Large intestine (tissue), 12 donors: ENCODE measurements at places on chromosomes 1 and 21. TPM values are rescaled to one million over a fixed set of nuclear protein-coding genes. Genes with fewer than 3 reads are reported as not detected.
A peak's percentile ranks its signal among the peaks of the same experiment; 100 is the strongest.

DNA sequence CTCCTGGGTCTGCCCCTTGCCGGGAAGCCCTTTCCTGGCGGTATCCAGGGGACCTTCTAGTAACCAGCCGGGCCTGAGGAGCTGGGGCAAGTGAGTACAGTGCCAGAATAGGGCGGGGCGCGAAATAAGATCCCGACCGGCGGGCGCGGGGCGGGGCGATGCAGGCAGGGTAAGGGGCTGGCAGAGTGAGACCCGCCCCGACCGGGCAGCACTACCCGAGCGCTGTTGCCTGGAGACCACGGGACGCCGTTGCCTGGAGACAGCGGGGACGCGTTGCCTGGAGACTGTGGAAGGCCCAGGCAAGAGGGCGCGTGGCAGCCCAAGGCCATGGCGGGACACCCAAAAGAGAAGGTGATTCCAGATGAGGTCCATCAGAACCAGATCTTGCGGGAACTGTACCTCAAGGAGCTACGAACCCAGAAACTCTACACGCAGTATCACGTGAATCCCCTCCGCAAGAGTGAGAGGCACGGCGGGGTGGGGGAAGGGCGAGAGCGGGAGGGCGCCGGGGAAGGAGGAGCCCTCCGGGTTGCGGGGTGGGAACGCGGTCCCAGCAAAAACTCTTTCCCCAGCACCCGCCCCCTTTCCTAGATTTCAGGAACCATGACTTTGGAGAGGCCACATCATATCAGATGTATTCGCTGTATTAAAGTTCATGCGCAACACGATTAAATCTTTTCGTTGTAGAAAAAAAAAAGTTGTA is 24.3 kb downstream of the EBNA1BP2 start:
- DNase-seq, result peak; percentile 58

DNA sequence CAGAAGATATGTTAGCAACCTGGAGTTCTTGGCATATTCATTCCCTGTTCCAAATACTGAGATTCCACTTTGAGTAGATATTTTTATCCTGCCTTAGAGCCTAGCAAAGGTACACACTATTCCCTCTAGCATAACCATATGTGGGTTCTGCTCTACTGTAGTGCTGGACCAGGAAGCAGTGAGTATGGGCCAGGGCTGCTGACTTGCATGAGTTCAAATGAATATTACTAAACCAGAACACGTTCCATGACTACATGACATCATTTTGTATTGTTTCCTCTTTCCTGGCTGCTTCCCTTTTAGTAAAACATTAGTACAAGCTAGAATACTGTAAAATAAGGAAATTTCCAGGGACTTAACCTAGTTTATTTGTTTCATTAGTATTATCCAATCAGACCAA is 41.1 kb downstream of the TNFSF18 start:
- no peak for DNase-seq

GRCh38 chr21:41901099-41901498 is 22.0 kb upstream of the PRDM15 start:
- no peak for DNase-seq

GRCh38 chr21:37475186-37475868 is 108.8 kb downstream of the DYRK1A start:
- no peak for DNase-seq

- no peak for DNase-seq
These were observed 738.1 kb downstream of the ADGRL2 start for GRCh38 chr1:82538876-82539275.

DNA sequence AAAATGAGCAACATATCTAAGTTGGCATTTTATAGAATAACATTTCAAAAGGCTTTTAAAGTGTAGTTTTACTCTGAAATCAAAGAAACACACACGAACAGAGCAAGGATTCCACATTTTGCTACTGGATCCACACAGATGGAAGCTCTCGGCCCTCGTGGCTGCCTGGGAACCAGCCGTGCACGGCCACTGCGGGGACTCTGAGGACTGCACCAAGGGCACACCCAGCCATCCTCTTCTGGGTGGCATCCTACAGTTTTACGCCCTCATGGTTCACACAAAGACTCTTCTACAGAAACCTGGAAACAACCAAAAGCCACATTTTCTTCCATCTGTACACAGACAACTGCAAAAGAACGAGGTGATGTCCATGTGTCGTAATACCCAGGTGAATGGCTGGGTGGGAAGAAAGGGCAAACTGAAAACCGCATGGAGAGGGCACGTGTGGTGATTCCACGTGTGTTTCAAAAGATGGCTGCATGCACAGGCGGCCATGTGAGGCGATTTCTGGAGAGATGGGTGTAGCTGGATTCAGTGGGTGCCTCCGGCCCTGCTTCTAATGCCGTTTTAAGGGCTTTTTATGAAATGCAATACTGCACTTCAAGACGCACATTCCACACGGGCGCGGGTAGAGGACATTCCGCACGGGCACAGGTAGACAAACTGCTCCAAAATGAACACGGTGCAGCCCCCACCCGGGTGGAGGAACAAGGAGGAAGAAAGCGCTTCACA is 8.1 kb downstream of the POFUT2 start:
- no peak for DNase-seq

GRCh38 chr1:110674337-110675059 is at the start of gene KCNA3:
KCNA3 (minus strand) TSS chr1:110674940; CDS start chr1:110674809, 131 bp downstream.
- DNase-seq, result peak; percentile 36

DNA sequence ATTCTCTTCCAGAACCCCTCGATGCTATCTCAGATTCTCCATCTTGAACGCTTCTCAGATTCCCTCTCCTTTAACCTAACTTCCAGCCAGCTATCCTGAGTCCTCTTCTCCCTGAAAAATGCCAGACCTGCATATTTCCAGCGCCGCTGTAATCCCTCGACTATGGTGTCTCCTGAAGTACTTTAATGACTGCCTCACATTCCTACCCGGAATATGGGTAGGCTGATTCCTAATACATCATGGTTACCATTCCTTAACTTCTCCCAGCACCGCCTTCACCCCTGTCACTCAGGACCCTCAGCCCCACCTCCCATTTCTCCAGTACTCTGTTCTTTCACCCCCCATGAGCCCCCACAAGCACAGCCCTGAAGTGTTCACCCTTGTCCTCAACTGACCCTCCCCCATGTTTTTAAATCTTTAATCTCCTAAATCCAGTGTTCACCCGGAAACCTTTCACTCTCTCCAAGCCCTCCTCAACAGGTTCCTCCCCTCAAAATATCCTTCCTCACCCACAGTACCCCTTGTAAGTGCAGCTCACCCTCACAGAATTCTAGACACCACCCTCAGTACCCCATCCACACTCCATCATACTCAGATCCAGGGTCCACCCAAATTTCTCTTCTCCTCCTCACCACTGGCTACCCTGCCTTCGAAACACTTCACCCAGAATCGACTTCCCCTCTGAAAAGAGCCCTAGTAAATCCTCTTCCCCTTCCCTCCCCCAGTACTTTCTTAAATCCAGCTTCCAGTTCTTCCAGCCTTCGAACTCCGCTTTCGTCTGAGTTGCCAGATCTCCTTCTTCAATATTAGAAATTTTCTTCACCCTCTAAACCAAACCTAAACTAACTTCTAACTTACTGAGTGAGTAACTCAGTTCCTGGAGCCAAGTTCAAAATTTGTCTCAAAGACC is 922 bp downstream of the CPT2 start:
- DNase-seq, result peak; percentile 41

- no peak for DNase-seq
These were observed 166.8 kb downstream of the RHOU start for GRCh38 chr1:228901936-228902681.

DNA sequence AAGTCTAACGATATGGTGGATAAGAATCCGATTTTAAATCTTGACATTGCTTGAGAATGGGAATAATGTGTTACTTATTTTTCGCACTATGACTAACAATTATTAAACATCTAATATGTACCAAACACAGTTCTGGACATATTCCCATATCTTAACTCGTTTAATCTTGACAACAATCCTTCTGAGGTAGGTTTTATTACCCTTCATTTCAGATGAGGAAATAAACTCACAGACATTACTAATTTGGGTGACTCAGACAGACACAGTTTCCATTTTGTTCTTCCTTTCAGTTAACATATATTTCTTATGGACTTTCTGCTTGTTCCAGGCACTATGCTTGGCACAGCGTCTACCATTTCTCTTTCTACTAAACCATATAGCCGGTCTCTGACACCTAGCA is 244.8 kb downstream of the SMYD3 start:
- no peak for DNase-seq

- DNase-seq, result no peak
These were observed 17.4 kb downstream of the AK4 start for GRCh38 chr1:65165269-65165993.

DNA sequence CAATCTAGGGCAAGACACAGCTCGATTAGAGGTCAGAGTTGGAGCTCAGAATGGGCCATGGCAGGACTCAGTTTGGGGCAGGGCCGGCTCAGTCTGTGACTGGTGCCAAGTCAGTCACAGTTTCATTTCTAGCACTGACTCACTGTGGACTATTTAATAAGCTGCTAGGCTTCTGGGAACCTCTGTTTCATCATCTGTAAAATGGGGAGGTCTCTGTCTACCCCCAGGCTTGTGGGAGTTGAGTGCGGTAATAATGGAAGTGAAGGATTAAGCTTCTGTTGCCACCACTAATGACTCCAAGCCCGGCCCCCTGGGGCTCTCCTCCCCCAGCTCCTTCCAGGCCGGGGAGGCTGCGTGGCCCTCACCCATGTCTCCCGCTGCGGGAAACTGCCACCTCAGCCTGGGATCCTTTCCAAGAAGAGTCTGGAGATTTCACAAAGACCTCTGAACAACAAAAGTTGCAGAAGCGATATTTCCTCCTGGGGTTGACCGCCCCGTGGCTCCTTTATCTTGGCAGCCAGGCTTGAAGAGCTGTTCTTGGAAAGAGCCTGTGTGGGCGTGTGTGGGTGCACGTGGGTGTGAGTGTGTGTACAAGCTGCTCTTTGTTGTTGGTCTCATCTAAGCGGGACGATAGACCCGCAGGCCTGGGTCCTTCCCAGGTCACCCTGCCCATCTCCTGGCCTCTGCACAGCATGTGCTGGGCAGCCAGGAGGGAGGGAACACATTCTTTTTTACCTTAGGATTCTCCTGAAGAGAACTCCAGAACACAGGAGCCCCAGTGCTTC is 29.1 kb downstream of the KNCN start:
- no peak for DNase-seq

DNA sequence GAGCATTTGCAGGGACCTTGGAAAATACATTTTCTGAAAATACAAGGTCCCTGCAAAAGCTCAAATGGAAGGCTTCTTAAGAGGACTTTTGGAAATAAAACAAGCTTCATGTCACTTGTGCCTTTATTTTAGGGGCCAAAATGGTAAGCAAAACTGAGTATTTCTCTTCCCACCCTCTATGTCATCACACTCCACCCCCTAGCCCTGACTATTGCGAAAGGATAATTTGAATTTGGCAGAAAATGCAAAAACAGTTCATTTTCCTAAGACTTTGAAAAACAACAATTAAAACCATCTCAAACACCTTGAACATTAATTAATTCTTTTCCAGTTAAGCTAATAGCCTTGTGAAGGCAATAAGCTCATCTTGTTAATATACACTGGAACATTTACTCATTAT is 201.7 kb downstream of the TM2D1 start:
- DNase-seq, result no peak

DNA sequence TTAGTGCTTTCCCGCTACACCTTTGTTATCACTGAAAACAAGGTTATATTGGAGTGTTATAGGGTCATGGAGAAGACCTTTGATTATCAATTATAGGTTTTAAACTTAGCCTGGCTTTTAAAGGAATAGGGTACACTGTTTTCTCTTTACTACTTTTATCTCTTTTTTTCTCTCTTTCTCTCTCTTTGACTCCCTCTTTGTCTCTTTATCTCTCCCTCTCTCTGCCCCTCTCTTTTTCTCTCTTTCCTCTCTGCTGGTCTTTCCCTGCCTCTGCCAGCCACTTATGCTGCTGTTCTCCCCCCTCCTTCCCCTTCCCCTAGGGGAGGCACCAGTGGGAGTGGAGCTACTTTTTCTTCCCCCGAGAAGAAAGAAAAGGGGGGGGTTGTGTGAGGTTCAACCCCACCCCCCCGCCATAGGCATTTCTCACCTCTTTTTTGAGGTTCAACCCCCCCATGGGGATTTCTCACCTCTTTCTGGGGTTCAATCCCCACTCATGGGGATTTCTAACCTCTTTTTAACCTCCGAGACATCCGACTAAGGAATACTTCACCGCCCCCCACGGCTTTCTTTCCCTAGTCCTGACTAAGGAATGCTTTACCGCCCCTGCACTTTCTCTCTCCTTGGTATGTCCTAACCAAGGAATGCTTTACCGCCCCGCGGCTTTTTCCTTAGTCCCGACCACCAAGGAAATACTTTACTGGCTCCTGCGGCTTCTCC is 17.2 kb upstream of the ZBTB8B start:
- no peak for DNase-seq

OLIG1 gene
- 0.01 TPM for polyA plus RNA-seq

AMY1A gene
- not detected for polyA plus RNA-seq

LIPI gene
- polyA plus RNA-seq, result 0.21 TPM

CDK18 gene
- polyA plus RNA-seq, result 52.6 TPM
